ENCODE measurements at places on chromosomes 2 and 18. TPM values are rescaled to one million over a fixed set of nuclear protein-coding genes. Genes with fewer than 3 reads are reported as not detected.

GRCh38 chr2:29821591-29821990 is 99.8 kb downstream of the ALK start:
- no peak for DNase-seq

The MOCOS gene
- total RNA-seq = not detected

The GPR75 gene
- total RNA-seq = 5.1 TPM

DNA sequence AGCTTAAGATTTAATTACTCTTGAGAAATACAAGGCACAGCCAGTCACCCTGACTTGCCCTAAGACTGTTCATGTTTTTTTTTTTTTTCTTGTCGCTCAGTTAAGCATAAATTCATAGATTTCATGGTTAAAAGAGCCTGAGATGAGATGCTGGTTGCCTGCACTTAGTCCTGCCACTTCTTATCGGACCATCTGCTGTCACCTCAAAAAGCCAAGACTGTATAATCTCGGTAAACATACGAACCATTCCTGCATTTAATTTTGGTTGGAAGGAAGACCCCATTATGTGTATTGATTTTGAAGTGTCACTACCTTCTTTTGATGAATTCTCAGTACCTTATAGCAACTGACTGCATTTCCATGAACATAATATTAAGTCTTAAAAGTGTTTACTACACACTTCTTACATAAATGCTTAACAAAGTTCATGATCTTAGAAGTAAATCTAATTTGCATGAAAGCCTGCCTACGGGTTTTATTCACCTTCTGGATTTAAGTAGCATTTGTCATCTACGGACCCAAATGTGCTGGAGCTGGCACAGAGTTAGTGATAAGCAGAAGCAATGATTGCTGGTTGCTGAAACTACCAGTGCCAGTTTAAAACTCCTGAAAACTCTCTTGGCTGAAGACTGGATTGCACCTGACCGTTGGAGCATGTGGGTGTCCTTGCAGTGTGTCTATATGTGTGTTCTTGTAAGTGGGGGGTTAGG is 843.4 kb downstream of the TMEM182 start:
- no peak for DNase-seq

DNA sequence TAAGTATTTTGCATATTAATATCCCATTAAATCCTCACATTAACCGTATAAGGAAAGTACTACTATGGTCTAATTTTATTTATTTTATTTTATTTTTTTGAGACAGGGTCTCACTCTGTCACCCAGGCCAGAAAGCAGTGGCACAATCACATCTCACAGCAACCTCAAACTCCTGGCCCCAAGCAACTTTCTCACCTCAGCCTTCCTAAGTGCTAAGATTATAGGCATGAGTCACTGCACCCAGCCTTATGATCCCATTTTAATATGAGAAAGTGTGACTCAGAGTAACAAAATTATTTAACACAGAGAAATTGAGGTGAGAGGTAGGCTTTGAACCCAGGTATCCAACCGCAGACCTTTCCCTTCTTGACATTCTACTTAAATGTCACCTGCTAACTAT is 330.0 kb upstream of the POU3F3 start:
- DNase-seq = no peak

The LIMS4 gene
- total RNA-seq = not detected

GRCh38 chr2:84888401-84889276 is 7.8 kb upstream of the TRABD2A start:
- DNase-seq = peak; percentile 86

- no peak for DNase-seq
These were observed 516.9 kb downstream of the EIPR1 start for GRCh38 chr2:2860589-2861300.

GRCh38 chr2:234373060-234373459 is 123.8 kb downstream of the ARL4C start:
- peak; percentile 11 for DNase-seq

The VWA3B gene
- total RNA-seq = not detected

GRCh38 chr18:9869715-9870430 is 15.9 kb upstream of the TXNDC2 start:
- no peak for DNase-seq

GRCh38 chr2:6968319-6969100 is 51.3 kb downstream of the RNF144A start:
- DNase-seq = no peak

DNA sequence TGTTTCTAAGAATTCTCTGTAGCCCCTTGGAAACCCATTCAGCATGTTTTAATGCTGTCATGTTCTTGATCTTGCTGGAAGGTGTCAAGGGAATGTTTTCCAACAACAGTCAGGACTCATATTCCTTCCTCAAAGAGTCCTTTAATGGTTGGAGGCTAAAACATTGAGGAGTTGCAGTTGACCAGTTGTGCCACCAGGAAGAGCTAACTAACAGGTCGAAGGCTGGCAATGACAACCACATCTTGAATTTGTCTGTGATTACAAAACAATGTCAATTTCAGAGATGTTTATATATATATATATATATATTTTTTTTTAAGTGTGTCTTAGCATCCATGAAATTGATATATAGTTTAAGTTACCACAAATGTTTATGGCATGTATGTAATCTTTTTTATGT is 151.5 kb downstream of the INO80D start:
- no peak for DNase-seq

Data from CD4-positive, CD25-positive, alpha-beta regulatory T cell (primary cell).